Esophagus squamous epithelium (tissue), 5 donors: ENCODE measurements at places on chromosomes 4 and X.

DNA sequence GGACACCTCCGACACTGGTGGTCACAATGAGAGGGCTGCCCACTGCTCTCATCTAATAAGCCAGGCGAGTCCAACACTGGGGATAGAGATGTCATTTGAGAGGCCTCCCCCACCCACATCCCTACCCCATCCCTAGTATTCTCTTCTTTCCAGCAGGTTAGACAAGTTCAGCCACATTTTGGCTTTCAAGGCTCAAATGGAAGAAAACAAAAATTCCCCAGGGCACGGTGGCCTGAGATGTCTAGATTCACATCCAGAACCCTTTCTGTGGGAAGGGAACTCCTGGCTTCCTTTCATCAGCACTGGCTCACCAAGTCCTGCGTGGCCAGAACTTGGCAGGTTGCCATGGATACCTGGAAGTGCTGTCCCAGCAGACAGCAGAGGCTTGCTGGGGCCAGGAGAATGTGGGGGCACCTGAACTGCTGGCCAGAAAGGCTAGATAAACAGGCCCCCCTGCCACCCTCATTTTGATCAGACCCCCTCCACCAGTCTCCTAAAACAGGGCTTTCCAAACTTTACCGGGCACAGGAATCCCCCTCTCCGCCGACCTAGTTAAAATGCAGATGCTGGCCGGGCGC lies 1.3 kb upstream of the NYX start:
- no peak for DNase-seq

- no peak for DNase-seq
Measured at GRCh38 chrX:2266445-2267349, 234.1 kb downstream of the DHRSX start.

GRCh38 chr4:13527192-13527980 lies 16.9 kb downstream of the NKX3-2 start:
- DNase-seq: no peak

DNA sequence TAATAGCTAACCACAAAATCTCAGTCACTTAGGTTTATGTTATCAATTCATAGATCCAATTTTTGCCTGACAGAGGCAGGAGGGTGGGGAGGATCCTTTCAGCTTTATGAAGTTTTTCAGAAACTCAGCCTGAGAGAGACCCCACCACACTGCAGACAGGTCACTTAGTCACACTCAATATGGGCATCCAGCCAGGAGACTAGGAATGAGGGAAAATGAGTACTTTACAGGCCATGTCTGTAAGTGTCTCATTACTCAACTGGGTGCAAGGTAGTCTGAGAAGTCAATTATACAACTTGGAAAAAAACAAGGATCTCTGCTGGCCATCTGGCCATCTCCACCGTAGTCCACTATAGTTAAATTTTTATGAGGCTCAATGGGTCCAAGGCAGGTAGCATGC lies 365.9 kb downstream of the INPP4B start:
- DNase-seq: no peak

DNA sequence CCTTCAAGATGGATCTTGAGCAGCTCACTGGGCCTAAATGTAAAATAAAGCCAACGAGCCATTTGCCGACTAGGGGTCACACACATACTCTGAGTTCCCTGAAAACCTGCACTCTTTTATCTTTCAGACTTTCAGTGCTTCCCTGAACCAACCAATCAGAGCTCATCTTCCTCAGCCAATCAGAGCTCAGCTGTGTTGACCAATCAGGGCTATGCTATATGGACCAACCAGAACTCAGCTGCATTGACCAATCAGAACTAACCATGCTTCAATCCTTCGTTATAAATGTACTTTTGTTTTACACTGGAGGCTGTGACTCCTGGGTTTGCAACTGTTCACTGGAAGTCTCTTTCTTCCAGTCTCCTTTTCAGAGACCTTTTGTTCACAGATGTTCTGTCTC lies 19.3 kb downstream of the SLC25A53 start:
- no peak for DNase-seq

- DNase-seq: no peak
Measured at GRCh38 chr4:169128902-169129301, 118.8 kb upstream of the CBR4 start.

- no peak for DNase-seq
Measured at GRCh38 chr4:42488114-42488513, 90.8 kb downstream of the SHISA3 start.

GRCh38 chrX:73615022-73615421 lies 52.0 kb downstream of the CHIC1 start:
- DNase-seq: no peak

- DNase-seq: no peak
Measured at GRCh38 chrX:18003876-18004275, 142.8 kb upstream of the RAI2 start.

DNA sequence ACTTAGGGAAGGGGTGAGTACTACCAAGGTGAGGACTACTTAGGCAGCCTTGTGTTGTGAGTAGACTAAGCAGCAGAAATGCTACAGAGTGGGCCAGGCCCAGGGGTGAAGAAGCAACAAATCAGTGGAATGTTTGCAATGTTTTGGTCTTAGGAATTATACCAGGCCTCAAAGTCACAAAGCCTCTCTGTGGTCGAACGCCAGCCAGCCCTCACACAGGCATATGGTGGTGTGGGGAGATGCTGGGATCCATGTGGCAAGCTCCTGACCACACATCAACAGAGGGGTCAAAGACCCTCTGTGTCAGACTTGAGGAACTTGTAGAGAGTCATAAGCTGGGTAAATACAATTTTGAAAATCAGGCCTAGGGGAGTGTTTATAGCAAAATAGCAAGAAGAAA lies 153.8 kb upstream of the KLF3 start:
- DNase-seq: no peak

DNA sequence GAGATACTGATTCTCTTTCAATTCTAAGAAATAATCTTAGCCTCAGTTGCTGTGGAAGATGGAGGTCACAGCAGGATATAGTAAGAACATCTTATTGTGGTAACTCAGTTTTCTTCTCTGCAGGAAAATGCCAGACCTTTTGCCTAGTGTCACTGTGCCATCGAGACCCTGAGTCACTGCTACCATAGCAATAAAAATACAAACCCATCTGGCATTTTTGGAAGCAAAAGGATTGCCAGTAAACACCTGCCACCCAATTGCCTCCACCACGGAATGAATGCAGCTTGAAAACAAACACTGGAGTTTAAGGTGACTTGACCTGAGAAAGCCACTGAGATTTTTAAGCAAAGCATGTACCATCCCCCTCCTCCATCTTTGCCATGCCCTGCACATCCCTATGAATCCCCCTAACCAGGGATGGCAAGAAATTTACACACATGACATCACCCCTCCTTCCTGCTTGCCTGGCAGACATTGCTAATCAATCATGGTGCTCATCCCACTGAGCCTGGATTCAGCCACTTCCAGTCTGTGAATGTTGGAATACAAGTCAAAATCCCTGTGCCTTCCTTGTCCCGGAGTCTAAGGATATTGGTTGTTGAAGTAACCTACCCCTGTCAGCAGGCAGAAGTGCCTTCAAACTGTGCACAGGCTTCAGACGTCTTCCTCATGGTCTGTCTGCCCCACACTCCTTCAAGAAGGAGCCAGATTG lies 59.6 kb upstream of the MAMLD1 start:
- DNase-seq: no peak

DNA sequence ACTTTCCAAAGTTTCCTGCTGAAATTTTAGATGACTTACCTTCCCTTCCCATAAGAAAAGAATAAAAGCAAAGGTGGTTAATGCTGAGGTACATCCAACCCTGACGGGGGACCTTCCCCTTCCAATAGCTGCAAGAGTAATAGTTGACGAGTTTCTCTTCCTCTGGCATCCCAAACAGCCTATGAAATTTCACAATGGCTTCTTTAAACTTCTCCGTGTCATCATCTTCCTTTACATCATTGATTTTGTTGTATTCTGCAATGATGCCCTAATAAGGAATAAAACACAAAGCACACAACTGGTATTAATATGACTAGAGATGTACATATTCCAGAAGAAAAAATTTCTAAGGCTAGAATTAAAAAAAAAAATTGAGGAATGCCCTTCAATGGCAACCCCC lies 76.6 kb downstream of the TBC1D9 start:
- DNase-seq: no peak

DNA sequence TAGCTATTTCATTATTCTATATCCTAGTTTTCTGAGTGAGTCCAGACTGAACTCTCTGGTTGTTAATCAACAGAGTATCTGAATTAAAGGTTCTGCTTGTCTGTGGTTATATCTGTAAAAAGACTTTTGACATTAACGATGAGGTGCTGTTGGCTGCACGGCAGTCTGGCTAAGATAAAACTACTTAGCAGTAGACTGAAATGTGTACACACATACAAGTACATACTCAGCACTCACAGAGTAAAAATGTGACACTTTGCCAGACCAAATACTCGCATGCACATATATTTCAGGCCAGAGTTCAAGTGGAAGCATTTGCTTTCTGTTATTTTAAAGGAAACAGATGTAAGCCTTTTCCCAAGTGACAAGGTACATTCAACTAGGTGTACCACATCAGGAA lies 80.5 kb downstream of the PRDM5 start:
- no peak for DNase-seq

DNA sequence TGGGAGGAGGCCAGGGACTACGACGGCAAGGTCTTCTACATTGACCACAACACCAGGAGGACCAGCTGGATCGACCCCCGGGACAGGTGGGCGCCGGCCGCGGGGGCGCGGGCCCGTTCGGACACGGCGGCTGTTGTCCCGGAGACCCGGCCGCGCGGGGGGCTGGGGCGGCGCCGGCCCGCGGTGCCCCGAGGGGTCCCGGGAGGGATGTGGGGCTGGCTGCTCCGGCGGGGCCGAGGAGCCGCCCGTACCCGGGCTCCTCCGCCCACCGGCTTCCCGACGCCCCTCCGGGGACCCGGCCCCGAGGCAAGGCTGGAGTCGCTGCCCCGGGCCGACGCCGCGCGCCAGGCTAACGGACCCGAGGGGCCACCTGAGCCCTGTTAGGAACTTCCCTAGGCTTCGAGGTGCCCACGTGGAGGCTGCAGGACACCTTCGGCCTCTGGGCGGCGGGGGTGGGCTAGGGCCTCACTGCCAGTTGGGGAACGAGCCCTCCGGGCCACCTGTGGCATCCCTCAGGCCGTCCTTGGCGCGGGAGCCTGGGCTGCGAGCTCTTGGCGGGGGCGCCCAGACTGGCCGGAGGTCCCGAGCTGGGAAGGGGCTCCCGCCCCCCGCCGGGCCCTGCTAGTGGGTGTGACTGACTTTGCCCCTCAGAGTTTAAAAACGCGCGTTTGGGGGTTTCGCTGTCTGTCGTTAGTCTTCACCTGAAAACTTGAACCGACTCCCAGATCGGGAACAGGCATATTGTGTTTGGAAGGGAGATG lies 660 bp downstream of the WWC2 start:
- DNase-seq: no peak
